ENCODE measurements at places on chromosomes 1 and 21.

- no peak for DNase-seq
Observed at GRCh38 chr1:29784276-29785136, 548.2 kb downstream of the PTPRU start.

DNA sequence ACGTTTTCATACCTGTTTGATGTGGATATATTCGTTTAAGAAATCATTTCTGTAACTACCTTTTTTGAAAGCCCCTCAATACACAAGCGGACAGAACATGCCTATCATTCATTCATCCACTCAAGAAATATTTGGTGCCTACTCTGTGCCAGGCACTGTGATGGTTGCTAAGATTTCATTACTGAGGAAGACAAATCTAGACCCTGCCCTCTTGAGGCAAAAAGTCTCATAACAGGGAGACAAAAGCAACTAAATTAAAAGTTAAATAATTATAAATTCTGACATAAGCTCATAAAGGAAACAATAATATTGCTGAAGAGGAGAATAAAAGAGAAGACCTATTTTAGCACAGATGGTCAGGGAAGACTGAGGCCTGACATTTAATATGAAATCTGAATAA, 203.5 kb upstream of the ZNHIT6 start:
- DNase-seq = no peak

DNA sequence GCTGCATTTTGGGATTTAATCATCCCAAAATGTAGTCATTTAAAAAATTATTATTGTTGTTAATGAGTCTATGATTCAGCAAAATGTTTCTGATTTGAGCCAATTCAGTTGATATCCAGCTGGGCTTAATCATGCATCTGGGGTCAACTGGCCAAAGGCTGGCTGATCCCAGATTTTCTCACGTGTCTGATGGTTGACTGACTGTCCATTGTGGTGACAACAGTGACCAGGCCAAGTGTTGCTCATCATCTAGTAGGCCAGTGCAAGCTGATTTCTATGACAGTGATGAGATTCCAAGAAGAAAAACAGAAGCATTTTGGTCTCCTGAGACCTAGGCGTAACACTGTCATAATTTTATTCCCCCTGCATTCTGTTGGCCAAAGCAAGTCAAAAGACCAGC, 80.1 kb upstream of the ZC3H11B start:
- DNase-seq = no peak

- DNase-seq = no peak
Observed at GRCh38 chr1:118388301-118388959, 203.4 kb upstream of the SPAG17 start.

DNA sequence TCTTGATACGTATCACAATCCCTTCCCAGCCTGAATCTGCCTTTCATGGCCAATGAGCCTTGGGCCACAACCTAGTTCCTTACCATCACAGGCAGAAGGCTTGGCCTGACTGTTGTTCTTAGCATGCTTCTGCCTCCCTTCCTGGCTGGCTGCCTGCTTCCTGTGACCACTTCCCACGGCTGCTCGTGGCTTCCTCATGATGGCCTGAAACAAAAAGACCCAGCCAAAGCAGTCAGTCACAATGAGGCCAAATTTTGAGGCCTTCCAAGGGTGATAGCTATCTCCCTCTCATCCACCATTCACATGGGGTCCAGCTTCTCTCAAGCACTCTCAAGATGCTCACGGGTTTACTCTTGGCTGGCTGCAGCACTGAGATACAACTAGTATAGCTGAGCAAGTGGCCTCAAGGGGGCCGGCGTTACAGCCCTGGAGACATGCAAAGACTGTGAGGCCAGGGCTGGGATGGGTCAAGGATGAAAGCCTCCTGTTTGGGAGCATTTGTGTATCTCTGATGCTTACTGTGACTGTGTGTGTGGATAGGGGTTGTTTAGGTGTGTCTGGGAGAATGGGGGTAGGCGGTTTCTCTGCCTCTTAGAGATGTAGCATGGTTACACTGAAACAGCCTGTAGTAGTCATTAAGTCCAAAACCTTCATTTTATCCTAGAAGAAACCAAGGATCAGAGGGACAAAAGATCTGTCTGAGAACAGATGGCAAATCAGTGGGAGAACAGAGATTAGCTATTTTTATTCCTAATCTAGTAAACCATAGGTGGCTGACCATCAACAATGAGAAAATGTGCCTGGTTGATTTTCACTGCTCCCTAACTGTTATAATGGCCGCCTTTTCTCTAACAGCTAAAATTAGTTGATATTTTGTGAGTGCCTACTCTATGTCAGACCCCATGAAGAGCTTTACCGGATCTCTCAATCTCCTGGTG, 5.4 kb upstream of the TOE1 start:
- no peak for DNase-seq

- no peak for DNase-seq
Observed at GRCh38 chr1:171715813-171716251, 26.0 kb downstream of the VAMP4 start.

DNA sequence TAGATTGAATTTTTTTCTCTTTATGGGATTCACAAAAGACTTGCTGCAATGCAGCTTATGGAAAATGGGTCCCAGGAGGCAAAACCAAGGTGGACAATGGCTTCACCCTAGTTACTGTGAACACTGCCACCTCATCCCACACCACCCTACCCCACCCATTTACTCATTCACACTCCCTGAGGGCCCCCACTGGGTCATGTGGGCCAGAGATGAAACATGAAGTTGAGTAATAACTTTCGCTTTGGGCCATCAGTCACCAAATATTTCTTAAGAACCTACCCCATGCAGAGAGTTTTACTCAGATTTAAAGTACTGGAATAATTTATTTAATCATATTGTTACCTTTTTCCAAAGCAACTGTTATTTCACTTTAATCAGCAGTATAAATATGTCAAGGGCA, 191.8 kb downstream of the TPR start:
- DNase-seq = no peak

DNA sequence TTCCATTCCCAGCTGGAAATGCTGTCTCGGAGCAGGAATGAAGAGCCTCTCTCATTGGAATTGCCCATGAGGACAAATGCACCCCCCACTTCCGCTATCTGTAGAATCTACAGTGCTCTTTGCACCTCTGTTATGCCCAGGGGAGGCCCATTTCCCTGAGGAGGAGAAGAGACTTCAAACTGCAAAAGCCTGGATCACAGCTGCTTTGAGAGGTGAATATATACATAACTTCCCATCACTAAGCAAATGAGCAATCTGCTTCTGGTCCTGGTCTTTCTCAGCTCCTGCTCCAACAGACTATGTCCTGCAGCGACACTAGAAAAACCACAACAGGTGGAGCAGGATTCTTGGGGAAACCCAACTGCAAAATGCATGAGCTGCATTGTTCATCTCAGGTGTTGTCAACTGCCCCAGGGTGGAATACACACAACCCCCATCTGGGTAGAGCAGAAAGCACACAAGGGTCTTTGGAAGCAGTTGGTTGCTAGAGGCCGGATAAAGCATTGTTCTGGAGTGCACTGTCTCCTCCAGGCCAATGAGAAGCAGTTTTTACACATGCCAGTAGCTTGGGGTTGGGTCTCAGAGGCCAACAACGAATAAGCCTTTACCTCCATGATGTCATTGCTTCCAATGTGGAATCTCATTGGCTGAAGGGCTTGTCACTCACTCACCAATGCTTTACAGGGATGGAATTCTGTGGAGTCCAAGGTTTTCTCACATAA, 67.7 kb upstream of the RAB4A start:
- no peak for DNase-seq

DNA sequence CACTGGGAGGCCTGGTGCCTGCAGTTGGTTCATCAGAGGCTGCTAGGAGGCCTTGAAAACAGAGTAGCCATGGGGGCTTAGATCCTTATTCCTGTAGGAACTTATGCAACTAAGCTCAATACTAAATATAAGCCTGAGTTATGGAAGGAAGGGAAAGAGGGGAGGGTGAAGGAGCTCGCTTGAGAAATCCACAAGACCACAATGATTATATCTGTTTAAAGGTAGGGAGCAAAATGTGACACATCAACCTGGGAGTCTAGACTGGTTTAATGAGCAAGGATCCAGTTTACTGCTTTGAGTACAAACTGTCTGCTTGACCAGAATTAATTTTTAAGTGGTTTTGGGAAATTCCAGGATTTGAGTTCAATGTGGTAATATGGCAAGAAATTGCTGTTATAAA, 20.4 kb upstream of the ANGPTL7 start:
- DNase-seq = no peak

DNA sequence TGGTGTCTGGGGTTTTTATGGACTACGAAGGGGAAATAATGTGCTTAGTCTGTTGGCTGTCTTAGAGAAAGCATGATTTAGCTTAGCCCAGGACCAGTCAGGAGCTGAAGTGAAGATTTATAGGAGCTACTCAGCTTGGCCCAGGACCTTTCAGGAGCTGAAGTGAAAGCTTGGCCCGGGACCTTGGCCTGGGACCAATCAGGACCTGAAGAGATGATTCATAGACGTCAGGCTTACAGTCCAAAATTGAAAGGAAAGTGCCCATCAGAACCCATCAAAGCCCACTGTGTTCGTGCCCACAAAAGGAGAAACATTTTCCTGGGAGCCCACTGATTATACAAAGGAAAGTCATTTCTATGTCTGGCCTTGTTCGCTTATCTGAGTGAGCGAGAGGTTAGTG, 35.6 kb downstream of the MSTO1 start:
- no peak for DNase-seq

DNA sequence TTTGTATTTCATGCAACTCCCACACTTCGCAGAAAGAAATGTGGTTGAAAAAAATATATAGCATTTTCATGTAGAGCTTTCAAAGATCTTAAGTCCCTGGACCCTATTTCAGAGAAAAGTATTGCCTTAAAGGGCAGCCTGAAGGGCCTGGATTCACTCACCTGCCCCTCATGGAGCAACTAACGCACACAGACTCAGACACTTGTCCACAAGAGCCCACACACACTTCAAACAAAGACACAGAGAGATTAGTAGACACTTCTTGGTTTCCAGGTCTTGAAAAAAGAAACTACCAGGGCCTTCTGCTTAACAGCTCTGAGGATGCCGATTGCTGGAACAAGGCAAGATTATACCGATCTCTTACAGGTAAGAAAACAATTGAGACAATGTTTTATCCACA, 122.2 kb downstream of the ZBTB18 start:
- no peak for DNase-seq

GRCh38 chr1:239417986-239418640, 31.7 kb downstream of the CHRM3 start:
- no peak for DNase-seq

DNA sequence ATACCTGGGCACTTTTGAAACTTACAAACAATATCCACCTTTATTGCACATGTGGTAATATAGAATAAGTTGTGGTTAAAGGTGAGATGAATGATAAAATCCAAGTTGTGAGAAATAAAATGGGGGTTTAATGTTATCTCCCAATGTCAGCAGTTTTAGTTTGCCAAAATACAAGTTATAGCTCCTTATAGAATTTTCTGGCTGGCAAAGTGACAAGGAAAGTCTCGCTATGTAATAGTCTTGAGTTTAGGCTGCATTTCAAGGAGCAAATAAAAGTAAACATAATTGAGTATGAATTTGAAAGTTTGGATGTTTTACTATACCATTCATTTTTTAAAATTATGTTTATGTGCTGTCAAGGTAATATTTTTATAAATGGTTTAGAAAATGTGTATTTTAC, 15.0 kb upstream of the NEXN start:
- no peak for DNase-seq

GRCh38 chr1:20739225-20739624, 6.7 kb upstream of the SH2D5 start:
- DNase-seq = no peak

- no peak for DNase-seq
Observed at GRCh38 chr1:42779725-42780124, 5.1 kb upstream of the TMEM269 start.

DNA sequence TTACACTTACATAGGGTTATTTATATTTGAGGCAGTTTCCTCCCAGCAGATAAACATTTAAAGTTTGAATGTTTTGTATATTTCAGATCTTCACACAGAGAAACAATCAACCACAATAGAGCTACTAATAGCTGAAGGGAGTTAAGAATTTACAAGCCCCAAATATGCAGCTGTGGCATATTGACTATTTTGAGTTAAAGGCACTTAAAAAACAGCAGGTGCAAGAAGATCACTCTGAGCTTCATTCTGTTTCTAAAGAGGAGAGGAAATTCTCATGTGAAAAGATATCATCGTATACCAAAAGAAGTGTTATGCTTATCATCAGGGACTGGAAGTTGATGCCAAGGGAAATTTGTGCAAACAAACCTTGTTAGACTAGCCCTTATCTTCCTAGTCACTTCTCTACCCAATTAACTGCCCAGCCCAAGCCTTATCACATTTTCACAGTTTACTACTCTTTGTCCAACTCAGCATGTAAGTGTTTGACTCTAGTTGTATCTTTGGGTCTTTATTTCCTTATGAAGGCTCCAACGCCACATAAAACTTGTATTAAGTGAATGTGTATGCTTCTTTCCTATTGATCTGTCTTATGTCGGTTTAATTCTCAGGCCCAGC, 66.3 kb upstream of the COG2 start:
- DNase-seq = no peak

- no peak for DNase-seq
Observed at GRCh38 chr1:162357681-162358266, 18.9 kb downstream of the SPATA46 start.

GRCh38 chr1:39632323-39632681, 7.1 kb downstream of the HEYL start:
- DNase-seq = no peak

GRCh38 chr1:202227997-202228401, 34.4 kb downstream of the LGR6 start:
- no peak for DNase-seq

DNA sequence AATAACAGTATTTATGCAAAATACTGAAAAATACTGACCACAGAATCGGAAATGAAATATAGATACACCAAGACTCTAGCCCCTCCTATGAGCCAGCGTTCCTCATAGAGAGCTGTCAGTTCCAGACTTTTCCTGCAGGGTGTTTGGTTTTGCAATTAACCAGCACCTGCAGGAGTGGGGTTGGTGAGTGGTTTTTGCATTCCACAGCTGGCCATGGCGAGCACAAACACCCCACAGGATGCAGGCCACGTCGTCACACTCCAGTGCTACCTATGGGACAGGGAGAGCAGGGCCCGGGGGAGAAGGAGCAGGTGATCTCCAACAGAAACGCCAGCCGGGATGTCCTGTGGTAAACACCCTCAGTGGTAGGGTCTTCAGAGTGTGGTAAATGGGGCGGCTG, 94.1 kb downstream of the ERG start:
- DNase-seq = no peak

DNA sequence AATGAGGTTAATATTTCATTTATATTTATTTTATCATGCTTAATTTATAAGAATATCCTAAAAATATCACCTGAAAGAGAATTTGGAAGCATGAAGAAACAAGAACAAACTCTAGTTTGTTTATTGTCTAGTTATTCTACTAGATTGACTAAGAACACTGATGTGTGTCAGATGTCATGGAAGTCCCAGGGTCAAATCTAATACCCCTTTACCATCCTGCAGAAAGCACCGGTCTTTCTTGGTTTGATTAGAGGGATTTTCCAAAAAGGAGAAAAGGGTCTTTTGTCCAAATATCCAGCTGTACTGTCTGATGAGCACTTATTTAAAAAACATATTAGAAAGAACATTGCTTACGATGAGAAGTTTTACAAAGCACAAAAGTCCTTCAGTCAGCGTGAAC, 20.7 kb upstream of the CR2 start:
- no peak for DNase-seq
